ENCODE measurements at places on chromosomes 4 and X. TPM values are rescaled to one million over a fixed set of nuclear protein-coding genes. Genes with fewer than 3 reads are reported as not detected.

DNA sequence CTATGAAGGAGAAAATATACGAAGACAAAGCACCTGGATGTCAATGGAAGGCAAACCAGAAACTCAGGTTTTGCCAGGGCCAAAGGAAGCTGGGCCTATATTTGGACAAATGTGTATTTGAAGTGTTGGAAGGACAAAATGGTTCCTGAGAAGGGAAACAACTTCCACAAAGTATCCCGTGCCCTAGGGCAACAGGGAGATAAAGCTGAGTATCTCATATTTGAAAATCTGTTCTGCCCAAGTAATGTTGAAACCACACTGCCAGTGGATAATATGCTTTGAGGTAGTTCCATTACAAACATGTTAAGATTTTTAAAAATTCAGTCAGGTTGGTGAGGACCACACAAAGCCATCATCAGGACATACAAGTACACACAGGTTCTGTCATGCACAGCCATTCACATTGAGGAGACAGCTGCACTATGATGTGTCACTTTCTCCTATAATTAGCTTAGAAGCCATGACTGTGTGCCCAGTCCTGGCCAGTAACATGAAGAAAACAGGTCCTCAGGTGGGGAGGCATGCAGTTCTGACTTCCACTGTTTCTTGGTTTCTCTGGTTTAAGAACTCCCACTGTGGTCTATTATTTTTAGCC lies 116.4 kb downstream of the PWWP3B start:
- H3K27ac ChIP-seq = no peak overlapping the region
- H3K27me3 ChIP-seq = no peaks in the 10 kb centered on the region
- no peak overlapping the region for H3K4me3 ChIP-seq

The FAM9C gene
- total RNA-seq = not detected

The CABS1 gene
- not detected for total RNA-seq

DNA sequence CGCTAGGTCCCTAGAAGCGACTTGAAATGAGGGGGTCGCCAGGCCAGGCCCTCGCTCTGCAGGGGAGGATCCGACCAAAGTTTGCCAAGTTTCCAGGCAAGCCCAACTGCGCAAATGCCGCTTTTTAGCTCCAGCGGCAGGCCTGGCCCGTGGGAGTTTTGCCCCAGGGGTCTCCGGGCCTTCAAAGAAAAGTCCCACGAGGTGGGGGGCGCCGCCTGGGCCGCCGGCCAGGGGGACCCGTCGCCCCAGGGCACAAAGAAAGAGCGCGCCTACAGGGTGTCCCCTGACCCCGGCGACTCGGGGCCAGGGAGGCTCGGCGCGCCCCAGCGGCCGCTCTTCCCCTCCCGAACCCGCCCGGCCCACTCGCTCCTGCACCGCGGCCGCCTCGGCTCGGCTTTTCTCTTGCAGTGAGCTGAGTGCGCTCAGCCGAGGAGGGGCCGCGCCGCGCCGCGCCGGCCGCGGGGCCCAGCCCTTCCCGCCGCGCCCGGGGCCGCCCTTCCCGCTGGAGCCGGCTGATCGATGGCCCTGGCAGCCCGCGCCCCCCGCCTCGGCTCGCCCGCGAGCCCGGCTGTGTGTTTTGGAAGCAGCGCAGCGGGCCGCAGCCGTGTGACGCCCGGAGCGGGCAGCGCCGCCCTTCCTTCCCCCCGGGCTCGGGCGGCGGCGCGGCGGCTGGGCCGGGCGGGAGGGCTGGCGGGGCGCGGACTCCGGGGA lies 754 bp upstream of the KLF3 start:
- H3K4me3 ChIP-seq = peak overlapping the region; percentile 71
- H3K4me1 ChIP-seq = peaks cover 40% of the 10 kb centered on the region
- no peaks in the 10 kb centered on the region for H3K36me3 ChIP-seq
- DNase-seq = no peak
- no peaks in the 10 kb centered on the region for H3K27me3 ChIP-seq

DNA sequence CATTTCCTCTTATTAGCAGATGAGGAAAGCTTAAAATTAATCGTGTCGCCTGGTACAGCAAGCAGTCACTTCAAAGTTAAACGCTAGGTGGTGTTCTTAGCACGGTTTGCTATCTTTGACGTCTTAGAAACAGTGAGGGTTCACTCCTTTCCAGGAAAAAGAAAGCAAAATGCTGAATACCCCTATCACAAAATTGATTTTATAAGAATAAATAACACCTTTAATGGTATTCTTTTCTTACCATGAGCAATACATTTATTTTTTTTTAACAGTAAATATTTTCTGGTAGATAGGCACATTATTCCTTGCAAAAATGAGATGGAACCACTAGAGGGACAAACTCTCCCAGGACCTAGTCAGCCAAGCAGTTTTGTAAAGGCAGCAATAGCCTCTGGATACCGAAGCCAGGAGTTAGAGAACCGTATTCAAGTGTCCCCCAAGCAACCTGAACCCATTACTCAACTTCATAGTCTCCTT lies 153.9 kb downstream of the KDR start:
- H3K36me3 ChIP-seq = no peaks in the 10 kb centered on the region
- no peak overlapping the region for H3K4me3 ChIP-seq
- no peak overlapping the region for H3K27ac ChIP-seq
- no peak for DNase-seq

DNA sequence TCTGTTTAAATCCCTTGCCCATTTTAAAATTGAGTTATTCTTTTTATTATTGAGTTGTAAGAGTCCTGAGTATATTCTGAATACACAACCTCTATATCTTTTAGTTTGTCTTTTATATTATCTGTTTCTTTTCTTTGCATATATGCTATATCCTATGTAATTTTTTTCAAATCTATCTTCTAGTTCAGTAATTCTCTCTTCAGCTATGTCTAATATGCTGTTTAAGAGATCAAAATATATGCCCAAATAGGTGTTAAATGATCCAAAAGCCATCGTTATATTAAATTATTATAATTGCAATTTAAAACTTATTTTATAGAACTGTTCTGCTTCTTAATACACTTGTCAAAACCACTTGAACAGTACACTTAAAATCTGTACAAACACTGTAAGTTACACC lies 107.4 kb upstream of the TSPAN5 start:
- peaks cover 3% of the 10 kb centered on the region for H3K27me3 ChIP-seq
- no peak overlapping the region for H3K4me3 ChIP-seq
- H3K27ac ChIP-seq = no peak overlapping the region
- DNase-seq = no peak
- H3K36me3 ChIP-seq = peaks cover 8% of the 10 kb centered on the region

GRCh38 chrX:74383611-74384010 lies 37.7 kb upstream of the SLC16A2 start:
- H3K4me1 ChIP-seq = peaks cover 3% of the 10 kb centered on the region
- no peak for DNase-seq
- H3K27me3 ChIP-seq = no peaks in the 10 kb centered on the region

GRCh38 chr4:88860586-88860985 lies 163.0 kb upstream of the NAP1L5 start:
- no peak overlapping the region for H3K4me3 ChIP-seq
- no peaks in the 10 kb centered on the region for H3K27me3 ChIP-seq
- no peaks in the 10 kb centered on the region for H3K36me3 ChIP-seq
- no peak for DNase-seq
- H3K4me1 ChIP-seq = peaks cover 8% of the 10 kb centered on the region

DNA sequence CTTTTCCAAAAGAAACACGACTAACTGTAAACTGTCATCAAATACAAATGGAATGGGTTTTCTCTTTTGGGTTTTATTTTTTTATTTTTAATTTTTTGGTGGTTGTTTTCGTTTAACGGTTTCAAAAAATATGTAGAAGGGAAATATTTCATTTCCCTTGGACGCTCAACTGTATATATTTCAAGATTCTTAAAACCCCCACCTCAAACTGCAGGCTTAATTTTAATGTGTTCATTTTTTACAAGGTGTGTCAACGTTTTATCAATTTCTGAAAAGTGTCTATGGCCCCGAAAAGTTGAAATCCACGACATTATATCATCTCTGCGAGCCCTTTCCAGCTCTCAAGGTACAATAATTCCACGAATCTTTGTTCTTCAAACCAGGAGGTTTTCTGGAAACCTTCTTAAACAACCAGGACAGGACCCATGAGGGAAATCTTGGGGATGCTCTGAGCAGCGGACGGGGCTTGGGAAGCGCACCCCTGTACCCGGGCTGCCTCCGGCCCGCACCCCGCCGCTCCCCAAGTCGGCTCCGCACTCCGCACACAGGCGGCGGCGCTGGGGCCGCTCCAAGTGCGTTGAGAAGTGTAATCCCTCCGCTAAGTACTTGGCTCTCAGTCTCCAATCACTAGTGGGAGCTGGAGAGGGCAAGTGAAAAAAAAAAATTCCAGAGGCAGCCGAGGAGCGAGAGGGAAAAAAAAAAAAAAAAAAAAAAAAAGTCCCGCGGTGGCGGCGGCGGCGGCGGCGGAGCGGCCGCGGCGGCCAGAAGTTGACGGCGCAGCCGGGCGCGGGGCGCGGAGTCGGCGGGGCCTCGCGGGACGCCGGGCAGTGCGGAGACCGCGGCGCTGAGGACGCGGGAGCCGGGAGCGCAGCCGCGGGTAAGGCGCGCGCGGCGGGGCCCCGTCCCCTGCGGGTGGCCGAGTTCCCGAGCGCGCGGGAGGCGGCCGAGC lies at the start of gene BMPR1B:
Gene BMPR1B (plus strand): TSS at position 764 of the 949 bp plus-strand sequence. CDS start 346,470 bp downstream, outside the sequence.
- no peaks in the 10 kb centered on the region for H3K36me3 ChIP-seq
- peak within 1 kb of the TSS; percentile 93 for H3K4me3 ChIP-seq
- no peak for DNase-seq

DNA sequence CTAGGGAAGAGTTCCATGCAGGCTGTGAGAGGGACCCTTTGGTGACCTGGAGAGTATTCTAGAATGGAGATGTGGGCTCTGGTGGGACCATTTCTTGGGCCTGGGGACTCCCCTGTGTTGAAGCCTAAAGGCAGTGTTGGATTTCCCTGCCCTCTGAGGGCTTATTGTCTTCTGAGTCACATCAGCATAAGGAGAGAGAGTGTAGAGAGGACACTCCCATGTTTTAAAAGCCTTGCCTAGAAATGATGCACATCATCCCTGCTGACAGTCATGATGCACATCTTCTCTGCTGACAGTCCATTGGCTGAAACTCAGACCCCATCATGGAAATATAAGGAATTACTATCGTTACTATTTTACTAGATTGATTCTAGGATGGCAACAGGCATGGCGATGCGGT lies 51.9 kb downstream of the FAM114A1 start:
- H3K27ac ChIP-seq = peak overlapping the region; percentile 45
- no peak overlapping the region for H3K4me3 ChIP-seq
- H3K4me1 ChIP-seq = peaks cover 31% of the 10 kb centered on the region
- peaks cover 40% of the 10 kb centered on the region for H3K36me3 ChIP-seq
- no peak for DNase-seq

DNA sequence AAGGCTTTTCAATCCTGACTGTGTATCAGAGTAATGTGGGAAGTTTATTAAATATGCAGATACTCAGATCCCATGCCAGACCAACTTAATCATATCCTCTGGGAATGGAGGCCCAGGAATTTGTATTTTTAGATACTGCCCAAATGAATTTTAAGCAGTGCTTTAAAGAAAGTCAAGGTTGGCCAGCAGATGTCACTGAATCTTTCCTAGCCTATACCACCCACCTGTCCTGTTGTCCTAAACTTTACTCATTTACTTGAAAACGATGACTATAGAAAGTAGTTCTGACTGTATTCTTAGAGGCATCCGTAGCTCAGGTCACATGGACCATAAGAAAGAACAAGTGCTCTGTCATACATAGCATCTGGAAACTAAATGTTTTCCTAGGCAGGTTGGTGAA lies 79.9 kb downstream of the AMOT start:
- H3K27me3 ChIP-seq = no peaks in the 10 kb centered on the region
- H3K36me3 ChIP-seq = no peaks in the 10 kb centered on the region
- DNase-seq = no peak
- peaks cover 21% of the 10 kb centered on the region for H3K4me1 ChIP-seq

- no peaks in the 10 kb centered on the region for H3K27me3 ChIP-seq
- no peak overlapping the region for H3K4me3 ChIP-seq
- peaks cover 10% of the 10 kb centered on the region for H3K4me1 ChIP-seq
- DNase-seq = no peak
Measured at GRCh38 chr4:123673971-123674370, 277.4 kb downstream of the SPRY1 start.

The METTL14 gene
- 29.3 TPM for total RNA-seq

- H3K4me1 ChIP-seq = no peaks in the 10 kb centered on the region
- no peaks in the 10 kb centered on the region for H3K36me3 ChIP-seq
- no peak overlapping the region for H3K4me3 ChIP-seq
- DNase-seq = no peak
- H3K27ac ChIP-seq = no peak overlapping the region
Measured at GRCh38 chrX:38409289-38409688, 56.9 kb downstream of the OTC start.

The THAP9 gene
- total RNA-seq = 3.0 TPM

DNA sequence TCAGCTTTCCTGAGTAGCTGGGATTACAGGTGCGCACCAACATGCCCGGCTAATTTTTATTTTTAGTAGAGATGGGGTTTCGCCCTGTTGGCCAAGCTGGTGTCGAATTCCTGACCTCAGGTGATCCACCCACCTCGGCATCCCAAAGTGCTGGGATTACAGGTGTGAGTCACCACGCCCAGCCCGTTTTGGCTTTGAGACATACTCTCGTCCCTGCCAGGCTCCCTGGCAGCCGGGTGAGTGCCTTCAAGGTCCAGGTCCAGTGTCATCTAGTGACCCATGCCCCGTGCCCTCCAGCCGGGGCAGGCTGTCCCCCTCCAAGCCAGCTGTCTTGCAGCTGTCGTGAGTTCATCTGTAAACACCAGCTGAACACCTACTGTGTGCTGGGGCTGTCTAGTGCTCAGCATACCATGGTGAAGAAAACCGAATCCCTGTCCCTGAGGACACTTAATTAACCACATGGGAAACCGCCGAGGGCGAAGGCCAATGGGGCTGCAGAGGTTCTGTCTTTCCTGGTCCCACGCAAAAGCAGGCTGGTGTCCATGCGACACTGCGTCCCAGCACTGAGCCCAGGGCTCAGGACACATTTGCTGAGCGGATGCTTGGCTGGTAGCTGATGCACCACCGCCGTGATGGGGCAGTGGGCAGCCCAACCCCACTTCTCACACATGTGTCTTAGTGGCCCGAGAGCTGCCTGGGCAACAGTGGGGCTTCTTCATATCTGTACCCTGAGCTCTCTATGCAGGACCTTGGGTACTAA lies 21.9 kb downstream of the NSG1 start:
- H3K27ac ChIP-seq = no peak overlapping the region
- no peaks in the 10 kb centered on the region for H3K4me1 ChIP-seq
- peak; percentile 83 for DNase-seq
- H3K27me3 ChIP-seq = peaks cover 9% of the 10 kb centered on the region

The SULT1B1 gene
- total RNA-seq = 0.15 TPM
